Hematopoietic multipotent progenitor cell treated with erythropoietin and hydrocortisone succinate and interleukin-3 and kit ligand, for 15 days (in vitro differentiated cells): ENCODE measurements at places on chromosomes 1 and 21.
A peak's percentile ranks its signal among the peaks of the same experiment; 100 is the strongest.

GRCh38 chr1:168735974-168736373 is 7.0 kb upstream of the DPT start:
- DNase-seq: no peak

- DNase-seq: peak; percentile 20
Observed at GRCh38 chr1:96845464-96845863, 123.9 kb downstream of the PTBP2 start.

DNA sequence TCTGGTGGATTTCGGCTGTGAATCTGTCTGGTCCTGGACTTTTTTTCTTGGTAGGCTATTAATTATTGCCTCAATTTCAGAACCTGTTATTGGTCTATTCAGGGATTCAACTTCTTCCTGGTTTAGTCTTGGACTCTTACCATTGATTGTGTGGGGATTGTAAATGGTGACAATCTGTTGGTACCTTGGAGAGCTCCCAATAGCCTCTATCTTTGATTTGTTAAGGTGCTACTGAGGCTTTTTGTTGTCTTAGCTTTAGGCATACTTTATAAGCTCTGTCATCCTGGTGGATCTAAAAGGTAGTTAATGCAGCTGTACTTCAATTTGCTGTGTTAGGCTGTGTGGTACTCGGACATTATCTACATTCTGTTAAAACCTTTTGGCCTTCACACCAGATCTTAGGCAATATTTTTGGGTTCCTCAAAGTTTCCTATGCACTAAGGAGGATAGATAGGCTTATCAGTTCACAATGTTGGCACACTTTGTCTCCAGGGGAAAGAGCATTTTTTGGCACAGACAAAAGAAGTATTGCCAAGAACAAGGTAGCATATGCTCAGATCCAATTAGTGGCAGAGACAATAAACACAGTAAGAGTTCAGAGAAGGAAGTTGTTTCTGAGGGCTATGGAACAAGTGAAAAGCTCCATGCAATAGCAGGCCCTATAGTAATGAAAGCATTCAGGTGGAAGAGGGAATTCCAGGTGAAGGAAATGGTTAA is 230.4 kb downstream of the PDE4B start:
- no peak for DNase-seq

DNA sequence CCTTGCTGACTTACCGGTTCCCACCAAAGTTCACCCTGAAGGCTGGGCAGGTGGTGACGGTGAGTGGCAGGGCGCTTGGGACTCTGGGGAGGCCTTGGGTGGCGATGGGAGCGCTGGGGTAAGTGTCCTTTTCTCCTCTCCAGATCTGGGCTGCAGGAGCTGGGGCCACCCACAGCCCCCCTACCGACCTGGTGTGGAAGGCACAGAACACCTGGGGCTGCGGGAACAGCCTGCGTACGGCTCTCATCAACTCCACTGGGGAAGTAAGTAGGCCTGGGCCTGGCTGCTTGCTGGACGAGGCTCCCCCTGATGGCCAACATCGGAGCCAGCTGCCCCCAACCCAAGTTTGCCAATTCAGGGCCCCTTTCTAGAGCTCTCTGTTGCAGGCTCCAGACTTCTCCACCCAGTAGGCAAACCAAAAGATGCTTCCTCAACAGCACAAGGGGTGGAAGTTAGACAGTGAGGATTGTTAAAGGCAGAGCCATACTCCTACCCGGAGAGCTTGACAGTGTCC is 16.4 kb upstream of the SEMA4A start:
- DNase-seq: no peak

DNA sequence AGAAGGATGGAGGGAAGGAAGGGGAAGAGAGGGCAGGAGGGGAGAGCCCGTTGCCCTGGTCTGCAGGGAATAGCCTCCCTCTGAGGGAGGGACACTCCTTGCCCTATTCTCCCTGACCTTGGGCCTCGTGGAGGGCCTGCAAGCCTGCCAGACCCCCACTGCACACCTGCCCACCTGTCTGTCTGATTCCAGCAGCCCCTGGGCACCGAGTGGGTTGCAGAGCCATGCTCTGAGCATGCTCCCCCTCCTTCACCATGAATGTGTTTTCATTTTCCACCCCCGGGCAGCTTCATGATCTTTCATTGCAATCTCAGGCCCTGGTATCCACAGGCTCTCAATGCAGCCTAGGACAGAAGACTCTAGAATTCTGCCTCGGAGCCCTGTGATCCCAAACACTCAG is 5.1 kb upstream of the NPHP4 start:
- DNase-seq: no peak

GRCh38 chr1:116201911-116202310 is 90.7 kb downstream of the MAB21L3 start:
- DNase-seq: no peak

GRCh38 chr21:46089285-46089684 is 8.6 kb upstream of the COL6A2 start:
- DNase-seq: no peak

- no peak for DNase-seq
Observed at GRCh38 chr1:228902781-228903433, 167.6 kb downstream of the RHOU start.
